ENCODE measurements at places on chromosomes 12 and 14.

DNA sequence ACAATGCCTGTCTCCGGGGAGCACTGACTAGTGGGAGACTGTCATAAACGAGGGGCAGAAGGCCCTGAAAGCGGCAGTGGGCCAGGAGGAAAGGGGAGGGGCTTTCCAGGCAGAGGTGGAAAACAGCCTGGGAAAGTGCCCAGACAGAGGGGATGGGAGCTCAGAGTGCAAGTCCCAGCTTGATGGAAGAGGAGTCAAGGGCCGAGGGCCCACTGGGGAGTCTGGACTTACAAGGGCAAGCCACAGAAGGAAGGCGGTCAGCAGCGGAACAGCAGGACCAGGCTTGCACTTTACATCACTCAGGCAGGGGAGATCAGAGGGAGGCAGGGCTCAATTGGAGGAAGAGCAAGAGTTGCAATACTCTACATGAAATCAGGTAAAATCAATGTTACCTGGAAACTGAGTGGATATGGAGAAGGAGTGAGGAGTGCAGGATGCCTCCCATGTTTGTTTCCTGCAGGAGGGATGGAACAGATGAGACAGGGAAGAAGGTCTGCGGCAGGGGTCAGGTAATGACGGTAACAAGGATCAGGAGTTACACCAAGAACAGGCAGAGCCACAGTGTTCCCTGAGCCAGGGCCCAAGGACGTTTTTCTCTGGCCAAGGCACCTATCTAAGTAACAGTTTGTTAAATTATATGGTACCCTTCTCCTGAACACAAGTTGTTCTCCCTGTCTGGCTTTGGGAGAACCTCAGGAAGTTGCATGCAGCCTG lies 23.8 kb downstream of the PXN start:
- no peak for DNase-seq

- no peak for DNase-seq
Observed at GRCh38 chr12:32265951-32266350, 133.4 kb upstream of the FGD4 start.

DNA sequence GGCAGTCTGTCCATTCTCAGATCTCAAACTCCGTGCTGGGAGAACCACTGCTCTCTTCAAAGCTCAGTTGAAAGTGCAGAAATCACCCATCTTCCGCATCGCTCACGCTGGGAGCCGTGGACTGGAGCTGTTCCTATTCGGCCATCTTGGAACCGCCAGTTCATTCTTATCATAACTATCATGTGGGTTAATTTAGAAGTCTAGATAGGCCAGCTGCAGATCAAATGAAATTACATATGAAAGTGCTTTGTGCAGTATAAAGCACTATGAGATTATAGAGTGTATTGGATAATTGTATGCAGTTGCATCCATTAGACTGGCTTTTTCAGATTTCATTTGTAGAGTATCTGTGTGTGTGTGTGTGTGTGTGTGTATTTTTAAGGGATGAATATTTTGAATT lies 57.8 kb downstream of the PRORP start:
- no peak for DNase-seq

DNA sequence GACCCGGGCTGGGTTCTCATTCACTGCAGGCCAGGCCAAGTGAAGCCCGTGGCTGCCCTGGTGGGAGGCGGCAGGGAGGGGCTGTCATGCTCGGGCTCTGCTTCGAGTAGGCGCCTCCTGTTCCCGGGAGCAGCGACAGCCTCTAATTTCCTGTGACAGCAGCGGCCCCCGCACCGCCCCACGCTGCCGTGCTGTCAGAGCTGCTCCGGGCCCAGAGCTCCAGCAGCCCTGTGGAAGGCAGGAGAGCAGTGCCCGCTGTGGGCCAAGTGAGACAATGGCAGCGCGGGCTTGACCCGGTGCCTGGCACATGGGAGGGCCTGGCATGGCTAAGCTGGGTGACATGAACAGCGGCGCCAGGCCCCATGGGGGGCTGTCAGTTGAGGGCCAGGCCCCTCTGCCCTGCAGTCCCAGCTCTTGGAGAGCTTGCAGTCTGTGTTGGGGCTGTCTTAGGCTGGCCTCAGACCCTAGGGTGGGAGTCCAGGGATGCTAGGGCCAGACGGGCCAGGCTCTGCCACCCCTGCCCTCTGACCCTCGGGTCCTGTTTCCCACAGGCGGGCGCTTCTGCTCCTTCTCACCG lies 5.1 kb downstream of the TRMT61A start:
- DNase-seq: no peak

Data from fibroblast of gingiva (primary cell).